ENCODE measurements at places on chromosomes 2 and 18. TPM values are rescaled to one million over a fixed set of nuclear protein-coding genes. Genes with fewer than 3 reads are reported as not detected.

DNA sequence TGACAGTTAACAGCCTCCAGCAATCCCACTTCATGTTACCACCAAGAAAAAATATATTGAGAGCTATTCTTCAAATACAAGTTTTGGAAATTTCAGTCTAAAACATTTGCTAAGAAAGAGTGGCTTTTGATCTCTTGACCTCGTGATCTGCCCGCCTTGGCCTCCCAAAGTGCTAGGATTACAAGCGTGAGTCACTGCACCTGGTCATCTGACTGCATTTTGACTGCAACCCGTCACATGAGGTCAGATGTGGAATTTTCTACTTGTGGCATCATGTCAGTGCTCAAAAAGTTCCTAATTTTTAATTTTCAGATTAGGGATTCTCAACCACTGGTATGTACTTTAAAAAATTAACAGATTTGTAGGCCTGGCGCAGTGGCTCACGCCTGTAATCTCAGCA lies 9.1 kb upstream of the CLK1 start:
- DNase-seq = no peak

GRCh38 chr2:138035608-138036217 lies 71.4 kb downstream of the HNMT start:
- DNase-seq = no peak

GRCh38 chr2:59540864-59541263 lies 1012.6 kb downstream of the BCL11A start:
- no peak for DNase-seq

GRCh38 chr2:237304763-237305514 lies 109.0 kb downstream of the COL6A3 start:
- no peak for DNase-seq

- DNase-seq = no peak
Observed at GRCh38 chr2:3703757-3704355, 481 bp downstream of the DCDC2C start.

DNA sequence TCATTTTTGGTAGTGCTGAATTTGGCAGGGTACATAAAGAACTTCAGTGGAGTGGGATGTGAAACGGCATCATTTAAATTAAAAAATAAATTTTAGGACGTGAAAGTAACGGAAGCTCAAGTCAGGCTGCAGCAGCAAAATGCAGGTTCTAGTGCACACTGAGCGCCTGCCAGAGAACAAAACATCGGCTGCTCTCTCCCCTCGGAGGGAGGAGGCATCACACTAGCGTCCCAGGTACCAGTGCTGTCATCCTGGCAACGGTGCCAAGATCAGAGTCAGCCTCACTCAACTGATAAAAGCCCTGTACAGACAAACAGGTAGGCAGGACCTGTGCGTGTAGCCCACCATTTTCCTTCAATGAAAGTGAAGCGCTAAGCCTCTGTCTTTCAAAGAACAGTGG lies 261.5 kb downstream of the PTGR3 start:
- DNase-seq = no peak

- DNase-seq = no peak
Observed at GRCh38 chr2:237075749-237076599, 9.7 kb upstream of the COPS8 start.

Gene ME2
- total RNA-seq = 39.0 TPM

Gene ZEB2
- total RNA-seq = 91.0 TPM

Gene TET3
- total RNA-seq = 19.3 TPM

Gene CELF4
- 3.8 TPM for total RNA-seq

Gene SATB2
- 6.4 TPM for total RNA-seq

Gene HEATR5B
- 22.4 TPM for total RNA-seq

Gene KCNG2
- not detected for total RNA-seq

Gene FAP
- 1.8 TPM for total RNA-seq
